Stimulated activated CD8-positive, alpha-beta memory T cell treated with anti-CD3 and anti-CD28 coated beads, Interleukin-2, amount 100 ng/mL, for 1 hour (primary cell): ENCODE measurements at places on chromosomes 7 and 10.
A peak's percentile ranks its signal among the peaks of the same experiment; 100 is the strongest.

- DNase-seq = no peak
These were observed 146.8 kb downstream of the SPAG6 start for GRCh38 chr10:22491931-22492615.

GRCh38 chr7:80785276-80785675 is 133.6 kb downstream of the SEMA3C start:
- DNase-seq = no peak

- DNase-seq = no peak
These were observed 112.7 kb downstream of the FGFR2 start for GRCh38 chr10:121485436-121486139.

DNA sequence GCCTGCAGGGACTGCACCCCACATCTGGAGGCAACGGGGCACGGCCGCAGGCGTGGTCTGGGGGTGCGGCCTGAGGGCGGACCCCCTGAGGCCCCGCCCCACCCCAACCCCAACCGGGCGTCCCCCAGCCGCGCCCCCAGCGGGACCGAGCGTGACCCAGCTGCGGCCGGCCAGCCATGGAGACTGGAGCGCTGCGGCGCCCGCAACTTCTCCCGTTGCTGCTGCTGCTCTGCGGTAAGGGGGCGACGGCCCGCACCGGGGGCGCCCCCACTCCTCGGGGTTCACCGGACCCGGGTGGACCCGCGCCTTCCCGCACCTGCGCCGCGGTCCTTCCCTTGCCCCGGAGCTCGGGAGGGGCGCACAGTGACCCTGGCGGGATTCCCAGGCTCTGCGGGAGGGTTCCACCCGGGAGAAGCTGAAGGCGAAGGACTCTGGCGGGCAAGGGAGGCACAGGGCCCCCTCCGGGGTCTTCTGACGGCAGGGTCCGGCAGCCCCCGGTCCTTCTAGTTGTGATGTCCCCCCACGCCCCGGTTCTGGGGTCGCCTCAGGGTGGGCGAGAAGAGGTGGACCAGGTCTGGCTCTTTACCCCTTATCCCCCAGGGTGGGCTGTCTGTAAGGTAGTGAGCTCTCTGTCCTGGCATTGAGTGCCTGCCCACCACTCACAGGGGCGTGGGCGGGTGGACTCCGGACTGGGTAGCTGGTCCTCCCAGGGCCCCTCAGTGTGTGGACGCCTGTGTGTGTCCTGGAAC is at the start of gene RAMP3:
RAMP3 (plus strand) TSS at position 139 of the 749 bp plus-strand sequence; CDS start at position 177, 38 bp downstream.
- DNase-seq = no peak

GRCh38 chr10:58480321-58480720 is 32.4 kb upstream of the BICC1 start:
- no peak for DNase-seq

- DNase-seq = no peak
These were observed 171.1 kb downstream of the TCF7L2 start for GRCh38 chr10:113121153-113121552.

GRCh38 chr10:77526868-77527617 is 110.6 kb downstream of the KCNMA1 start:
- no peak for DNase-seq

DNA sequence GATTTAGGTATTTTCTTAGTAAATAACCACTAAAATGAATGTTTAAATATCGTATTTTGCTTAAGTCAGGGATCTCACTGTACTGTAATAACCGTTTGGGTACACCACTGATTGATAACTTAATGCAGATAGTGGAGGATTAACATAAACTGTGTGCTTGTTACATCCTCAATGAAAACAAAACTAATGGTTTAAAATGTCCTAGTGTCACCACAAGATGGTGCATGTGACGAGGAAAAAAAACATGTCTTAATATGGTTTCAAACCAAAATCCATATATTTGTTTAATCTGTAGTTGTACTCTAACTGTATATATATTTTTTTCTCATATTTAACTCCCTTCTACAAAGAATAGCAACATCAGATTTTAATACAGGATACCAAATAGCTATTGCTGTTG is 19.2 kb downstream of the ARMC10 start:
- DNase-seq = no peak

- DNase-seq = peak; percentile 26
These were observed 6.5 kb downstream of the DUSP5 start for GRCh38 chr10:110504111-110504735.

- DNase-seq = no peak
These were observed 125.9 kb downstream of the EMX2 start for GRCh38 chr10:117668327-117669008.

GRCh38 chr7:19928247-19928646 is 154.8 kb upstream of the TMEM196 start:
- no peak for DNase-seq

GRCh38 chr7:25763463-25763860 is 388.5 kb upstream of the NFE2L3 start:
- no peak for DNase-seq

DNA sequence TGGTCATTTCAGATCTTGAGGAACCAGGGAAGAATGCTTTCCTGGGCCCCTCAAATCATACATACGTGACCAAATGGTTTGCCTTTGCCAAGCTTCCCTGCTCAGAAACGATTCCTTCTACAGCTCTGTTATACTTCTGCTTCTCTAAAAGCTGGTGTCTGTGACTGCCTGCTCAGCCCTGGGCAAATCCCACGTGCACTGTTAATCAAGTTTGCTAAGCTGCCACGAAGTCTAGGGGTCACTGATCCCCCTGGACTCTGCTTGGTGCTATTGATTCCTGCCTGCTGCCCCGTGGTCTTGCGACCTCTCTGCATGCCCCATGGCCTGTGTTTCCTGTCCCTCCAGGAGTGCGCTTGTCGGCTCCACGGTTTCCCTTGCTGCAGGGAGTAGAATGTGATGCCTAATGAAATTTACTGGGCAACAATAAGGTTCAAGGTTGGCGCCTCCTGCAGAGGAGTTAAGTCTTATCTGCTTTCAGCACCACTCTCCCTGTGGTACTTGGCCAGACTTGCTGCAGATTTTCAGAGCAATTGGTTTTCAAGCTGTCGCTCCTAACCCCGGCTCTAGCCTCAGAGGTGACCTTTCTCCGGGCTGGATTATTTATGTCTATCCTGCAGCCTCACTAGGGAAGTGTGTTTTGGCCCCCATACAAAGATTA is 201.6 kb upstream of the FZD8 start:
- no peak for DNase-seq

GRCh38 chr10:11861811-11862428 is 38.8 kb downstream of the PROSER2 start:
- DNase-seq = no peak

- DNase-seq = no peak
These were observed 2.1 kb downstream of the PCBD1 start for GRCh38 chr10:70885931-70886903.

- no peak for DNase-seq
These were observed 70.8 kb upstream of the PARD3 start for GRCh38 chr10:34885898-34886297.

DNA sequence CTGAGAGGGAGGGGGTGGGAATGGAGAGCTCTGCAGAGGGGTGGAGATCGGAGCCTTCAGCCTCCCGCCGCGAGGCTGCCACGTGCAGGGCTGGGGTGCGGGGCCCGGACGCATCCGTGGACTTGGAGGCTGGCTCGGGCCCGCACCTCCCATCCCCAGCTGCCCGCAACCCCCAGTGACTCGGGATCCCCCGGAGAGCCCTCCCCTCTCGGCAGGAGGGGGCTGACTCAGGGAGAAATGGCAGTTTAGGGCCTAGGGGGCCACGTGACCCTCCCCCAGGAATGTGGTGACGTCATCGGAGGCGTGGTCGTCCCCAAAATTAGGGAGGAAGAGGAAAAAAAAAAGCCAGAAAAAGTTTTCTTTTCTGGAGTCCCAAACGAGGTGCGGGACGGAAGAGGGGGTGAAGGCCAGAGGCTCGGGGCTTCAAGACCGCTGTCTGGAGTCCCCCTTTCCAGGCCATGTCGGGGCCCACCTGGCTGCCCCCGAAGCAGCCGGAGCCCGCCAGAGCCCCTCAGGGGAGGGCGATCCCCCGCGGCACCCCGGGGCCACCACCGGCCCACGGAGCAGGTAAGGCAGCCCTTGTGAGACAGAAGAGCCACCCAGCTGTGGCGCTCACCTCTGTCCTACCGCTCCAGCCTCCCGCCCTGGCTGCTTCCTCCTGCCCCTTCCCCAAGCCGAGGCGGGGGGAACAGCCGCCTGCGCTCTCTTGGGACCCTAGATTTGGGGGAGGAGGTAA is at the start of gene TRIP6:
TRIP6 (plus strand) TSS at position 348 of the 736 bp plus-strand sequence; CDS start at position 459, 111 bp downstream.
- no peak for DNase-seq

- DNase-seq = no peak
These were observed 93.7 kb downstream of the COBL start for GRCh38 chr7:51222916-51223315.

DNA sequence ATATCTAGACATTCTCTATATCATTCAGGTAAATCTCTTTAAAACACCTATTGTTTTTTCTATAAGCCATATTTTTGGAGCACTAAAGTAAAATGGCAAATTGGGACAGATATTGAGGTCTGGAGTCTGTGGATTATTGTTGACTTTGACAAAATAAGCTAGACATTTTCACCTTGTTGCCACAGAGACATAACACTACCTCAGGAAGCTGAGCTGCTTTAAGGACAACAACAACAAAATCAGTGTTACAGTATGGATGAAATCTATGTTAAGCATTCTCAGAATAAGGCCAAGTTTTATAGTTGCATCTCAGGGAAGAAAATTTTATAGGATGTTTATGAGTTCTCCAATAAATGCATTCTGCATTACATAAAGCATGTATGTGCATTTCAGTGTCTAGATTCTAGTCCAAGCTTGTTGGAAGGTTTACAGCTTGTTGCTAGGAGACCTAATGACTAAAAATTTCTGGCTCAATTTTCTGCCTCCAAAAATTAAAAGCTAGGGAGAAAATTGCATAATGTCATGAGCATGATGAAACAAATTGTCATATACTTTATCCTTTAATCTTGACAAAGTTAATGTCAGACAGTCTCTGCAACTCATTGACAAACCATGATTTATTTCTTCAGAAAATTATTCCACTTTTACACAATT is 18.3 kb downstream of the LIPM start:
- no peak for DNase-seq

DNA sequence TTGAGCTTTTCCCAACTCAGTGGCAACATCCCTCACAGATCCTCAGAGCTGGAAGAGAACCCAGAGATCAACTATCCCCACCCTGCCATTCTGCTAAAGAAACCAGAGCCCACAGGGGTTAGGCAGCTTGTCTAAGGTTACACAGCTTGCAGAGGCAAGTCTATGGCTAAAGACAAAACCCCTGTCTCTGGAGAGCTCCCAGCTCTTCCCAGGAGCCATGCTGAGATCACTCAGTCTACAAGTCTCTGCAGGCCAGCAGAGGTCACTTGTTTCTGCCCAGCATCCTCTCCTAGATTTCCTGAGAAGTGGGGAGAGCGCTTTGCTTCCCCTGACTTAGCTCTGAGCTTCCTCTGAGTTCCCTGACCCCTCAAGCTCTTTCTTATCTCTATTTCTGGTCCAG is 28.5 kb upstream of the LOXL4 start:
- DNase-seq = no peak

DNA sequence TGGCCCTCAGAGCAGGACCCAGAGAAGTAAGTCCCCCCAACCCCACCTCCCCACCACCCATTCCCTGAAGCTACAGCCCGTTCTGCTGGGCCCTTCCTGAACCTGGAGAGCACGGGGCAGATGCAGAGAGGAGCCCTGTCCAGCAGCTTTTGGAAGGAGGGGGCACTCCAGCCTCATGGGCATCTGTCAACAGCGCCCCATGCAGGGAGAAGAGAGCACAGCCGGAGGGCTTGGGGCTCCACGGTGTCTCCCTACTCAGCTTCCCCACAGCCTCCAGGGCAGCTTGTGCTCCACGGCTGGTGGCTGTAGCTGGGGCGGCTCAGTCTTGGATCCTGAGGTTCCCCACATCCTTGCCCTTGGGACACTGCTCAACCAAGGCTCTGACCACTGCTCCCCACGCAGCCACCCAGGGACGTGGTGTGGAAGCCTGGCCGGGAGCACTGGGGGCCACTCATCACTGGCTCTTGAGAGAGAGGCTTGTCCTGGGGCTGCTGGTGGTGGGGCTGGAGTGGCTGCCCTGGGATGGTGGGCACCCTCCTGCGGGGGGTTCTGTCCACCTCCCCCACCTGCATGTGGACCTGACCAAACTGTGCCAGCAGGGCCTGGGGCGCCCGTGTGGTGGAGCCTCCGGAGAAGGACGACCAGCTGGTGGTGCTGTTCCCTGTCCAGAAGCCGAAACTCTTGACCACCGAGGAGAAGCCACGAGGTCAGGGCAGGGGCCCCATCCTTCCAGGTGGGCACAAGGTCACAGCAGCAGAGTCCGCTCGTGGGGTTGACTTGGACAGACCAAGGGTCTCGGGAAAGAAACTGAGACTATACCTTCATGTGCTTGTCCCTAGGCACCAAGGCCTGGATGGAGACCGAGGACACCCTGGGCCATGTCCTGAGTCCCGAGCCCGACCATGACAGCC is 4.5 kb downstream of the PRAP1 start:
- no peak for DNase-seq

- DNase-seq = no peak
These were observed 7.6 kb downstream of the ZNF511 start for GRCh38 chr10:133316266-133316665.

- no peak for DNase-seq
These were observed 68.5 kb upstream of the ANKRD1 start for GRCh38 chr10:90989378-90989777.

GRCh38 chr10:129514568-129515451 is 47.8 kb downstream of the MGMT start:
- no peak for DNase-seq

GRCh38 chr7:39908141-39908540 is 41.9 kb upstream of the CDK13 start:
- no peak for DNase-seq

- no peak for DNase-seq
These were observed 320.4 kb downstream of the PLXNA4 start for GRCh38 chr7:132255898-132256297.

DNA sequence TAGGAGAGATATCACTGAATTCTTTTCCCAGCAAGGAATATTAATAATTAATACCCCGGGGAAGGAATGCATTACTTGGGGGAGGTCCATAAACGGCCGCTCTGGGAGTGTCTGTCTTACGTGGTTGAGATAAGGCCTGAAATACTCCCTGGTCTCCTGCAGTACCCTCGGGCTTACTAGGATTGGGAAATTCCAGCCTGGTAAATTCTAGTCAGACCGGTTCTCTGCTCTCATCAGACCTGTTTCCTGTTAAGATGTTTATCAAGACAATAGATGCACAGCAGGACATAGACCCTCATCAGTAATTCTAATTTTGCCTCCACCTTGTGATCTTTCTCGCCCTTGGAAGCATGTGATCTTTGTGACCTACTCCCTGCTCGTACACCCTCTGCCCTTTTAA is 162.8 kb upstream of the KCND2 start:
- no peak for DNase-seq

GRCh38 chr7:106765727-106766355 is 99.2 kb upstream of the PIK3CG start:
- DNase-seq = no peak

DNA sequence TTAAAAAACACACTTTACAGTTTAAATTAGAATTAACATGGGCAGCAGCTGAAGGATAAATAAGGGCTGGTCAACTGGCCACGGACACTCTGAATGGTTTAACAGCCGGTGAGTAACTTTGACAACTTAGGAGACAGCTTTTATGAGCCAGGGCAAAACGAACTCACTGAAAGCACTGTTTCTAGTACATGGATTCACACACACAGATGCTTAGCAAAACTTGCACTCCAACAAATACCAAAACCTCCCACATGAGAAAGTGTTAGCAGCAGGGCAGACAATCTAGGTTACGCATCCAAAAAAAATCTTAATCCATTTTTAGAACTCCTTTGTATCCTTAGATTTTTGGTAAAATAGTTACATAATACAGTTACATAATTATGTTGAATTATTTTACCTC is 486.4 kb downstream of the PHTF2 start:
- DNase-seq = no peak
